Naive thymus-derived CD4-positive, alpha-beta T cell (primary cell): ENCODE measurements at places on chromosomes 3 and 15. TPM values are rescaled to one million over a fixed set of nuclear protein-coding genes. Genes with fewer than 3 reads are reported as not detected.

The GALNT15 gene
- total RNA-seq, result 0.08 and 0.46 TPM in 2 replicates

The ROPN1 gene
- total RNA-seq, result not detected

The PPM1L gene
- 5.7 TPM for total RNA-seq

The GOLGA8N gene
- 15.6 and 17.4 TPM in 2 replicates for total RNA-seq

The EFHB gene
- total RNA-seq, result 0.92 TPM

The EPHB1 gene
- total RNA-seq, result 1.6 TPM

The CX3CR1 gene
- total RNA-seq, result 66.6 TPM

The SAMMSON gene
- not detected for total RNA-seq

The NFKBIZ gene
- 140 TPM for total RNA-seq

The DCUN1D1 gene
- 34.0 TPM for total RNA-seq

The OXSR1 gene
- total RNA-seq, result 39.7 TPM

The GREM1 gene
- not detected for total RNA-seq

The ADCY5 gene
- total RNA-seq, result not detected

The ENTPD3 gene
- not detected for total RNA-seq

The GATM gene
- 2.2 TPM for total RNA-seq

The GOLGA8H gene
- total RNA-seq, result 0.19 TPM

The GRAMD1C gene
- 0.22 TPM for total RNA-seq

The OR5H1 gene
- total RNA-seq, result not detected

The PRR20G gene
- not detected in 2 replicates for total RNA-seq

The TIMP4 gene
- not detected for total RNA-seq

The FBXL22 gene
- 1.6 TPM for total RNA-seq

The UBA7 gene
- total RNA-seq, result 277 TPM

The CFAP20DC gene
- 1.1 and 1.2 TPM in 2 replicates for total RNA-seq

The UCN2 gene
- total RNA-seq, result not detected

The MBNL1 gene
- 497 TPM for total RNA-seq

The FMN1 gene
- total RNA-seq, result 32.2 TPM

The CACNA2D2 gene
- total RNA-seq, result 0.97 and 1.1 TPM in 2 replicates

The DZIP1L gene
- total RNA-seq, result not detected

The PRTG gene
- not detected for total RNA-seq

The GHSR gene
- not detected in 2 replicates for total RNA-seq

The CDCP1 gene
- total RNA-seq, result 0.81 TPM

The PLA1A gene
- total RNA-seq, result not detected

The LYZL4 gene
- total RNA-seq, result not detected

The CNOT10 gene
- 56.6 TPM for total RNA-seq

The A4GNT gene
- total RNA-seq, result not detected

The EHHADH gene
- 1.1 TPM for total RNA-seq

The OSTN gene
- total RNA-seq, result not detected

The ZSCAN29 gene
- total RNA-seq, result 33.6 and 34.6 TPM in 2 replicates

The EFCAB12 gene
- 2.3 TPM for total RNA-seq

The EPHB3 gene
- total RNA-seq, result 0.07 and 0.25 TPM in 2 replicates
